ENCODE measurements at places on chromosomes 6 and 20.
A peak's percentile ranks its signal among the peaks of the same experiment; 100 is the strongest.

DNA sequence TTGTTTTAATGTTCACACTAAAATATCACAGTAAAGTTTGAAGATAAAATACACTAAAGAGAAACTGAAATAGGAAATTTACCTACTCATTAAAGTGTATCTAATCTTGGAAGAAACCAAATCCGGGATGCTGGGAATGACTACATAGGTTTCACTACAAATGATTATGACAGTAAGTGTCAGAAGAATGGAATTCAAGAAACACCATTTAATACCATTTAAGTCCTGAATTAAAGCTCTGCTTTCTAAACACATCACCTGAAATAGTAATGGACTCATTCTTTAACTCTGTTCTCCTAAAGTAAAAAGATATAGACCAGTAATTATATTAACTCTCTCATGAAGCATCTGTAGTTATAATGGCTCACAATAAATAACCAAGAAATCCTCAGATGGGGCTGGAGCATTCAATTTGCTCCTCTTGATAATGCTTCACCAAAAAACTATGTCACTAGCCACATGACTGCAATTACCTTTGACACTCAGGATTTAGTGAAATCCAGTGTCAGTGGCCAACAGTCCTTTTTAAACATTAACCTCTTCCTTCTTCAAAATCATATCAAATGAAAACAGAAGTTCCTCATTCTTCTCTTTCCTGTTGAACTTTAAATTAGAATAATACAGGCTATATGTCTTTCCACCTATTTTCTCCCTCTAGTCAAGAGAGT is 41.4 kb downstream of the MAP7 start:
- DNase-seq: peak; percentile 84

DNA sequence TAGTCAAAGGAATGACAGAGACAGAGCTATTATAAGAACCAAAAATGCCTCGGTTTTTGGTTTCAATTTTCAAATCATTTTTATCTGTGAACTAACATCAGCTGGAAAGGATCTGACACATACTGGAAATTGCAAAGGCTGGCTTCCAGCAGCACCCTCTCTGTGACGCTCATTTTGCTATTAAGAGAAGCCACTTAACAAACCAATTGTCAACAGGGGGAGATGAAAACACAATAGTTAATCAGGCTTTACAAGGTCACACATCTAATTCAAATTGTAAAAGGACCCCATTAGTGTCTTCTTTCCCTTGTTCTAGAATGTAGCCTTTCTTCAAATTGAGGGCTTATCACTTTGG is 160.5 kb downstream of the TFAP2B start:
- DNase-seq: no peak

DNA sequence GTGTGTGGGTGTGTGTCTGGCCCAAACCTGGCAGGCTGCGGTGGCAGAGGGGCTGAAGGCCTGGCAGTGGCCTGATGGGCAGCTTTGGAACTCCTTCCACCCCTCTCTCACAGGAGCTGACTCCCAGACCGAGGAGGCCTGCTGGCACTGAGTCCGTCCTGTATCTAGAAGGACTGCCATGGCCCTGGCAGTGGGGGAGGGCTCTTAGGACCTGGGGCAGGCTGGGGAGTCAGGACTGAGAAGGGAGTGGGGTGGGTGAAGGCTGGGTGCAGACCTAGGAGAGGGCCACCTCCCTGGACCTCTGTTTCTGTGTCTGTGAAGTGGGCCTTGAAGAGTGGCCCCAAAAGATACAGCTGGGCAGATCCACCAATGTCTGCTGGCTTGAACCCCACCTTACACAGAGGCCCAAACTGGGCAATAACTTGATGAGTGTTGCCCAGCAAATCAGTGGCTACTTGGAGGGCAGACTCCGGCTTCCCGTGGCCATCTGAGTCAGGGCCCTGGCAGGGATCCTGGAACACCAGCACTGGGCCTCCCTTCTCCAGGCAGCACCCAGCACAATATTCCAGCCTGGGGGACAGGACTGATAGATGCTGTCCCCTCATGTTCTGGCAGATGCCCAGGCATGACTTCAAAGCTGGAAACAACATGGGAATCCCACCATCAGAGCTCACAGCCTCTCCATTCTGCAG is 46.7 kb upstream of the BLCAP start:
- no peak for DNase-seq

DNA sequence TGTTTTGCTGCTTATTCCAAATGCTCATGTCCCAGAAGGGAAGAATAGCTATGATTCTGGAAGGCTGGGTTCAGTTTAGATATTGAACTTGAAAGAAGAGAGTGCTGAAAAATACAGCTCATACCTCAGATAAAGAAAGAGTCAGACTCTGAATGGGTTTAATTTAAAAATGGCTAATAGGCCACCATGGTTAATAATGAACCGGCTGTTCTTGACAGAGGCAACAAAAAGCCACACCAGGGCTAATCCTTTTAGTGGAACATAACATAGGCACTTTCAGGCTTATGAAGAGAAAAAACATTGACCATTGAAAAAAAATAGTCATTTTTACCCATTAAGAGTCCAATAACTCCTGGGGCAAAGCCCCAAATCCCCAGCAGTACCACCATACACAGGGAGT is 59.4 kb downstream of the TNFRSF21 start:
- DNase-seq: no peak

DNA sequence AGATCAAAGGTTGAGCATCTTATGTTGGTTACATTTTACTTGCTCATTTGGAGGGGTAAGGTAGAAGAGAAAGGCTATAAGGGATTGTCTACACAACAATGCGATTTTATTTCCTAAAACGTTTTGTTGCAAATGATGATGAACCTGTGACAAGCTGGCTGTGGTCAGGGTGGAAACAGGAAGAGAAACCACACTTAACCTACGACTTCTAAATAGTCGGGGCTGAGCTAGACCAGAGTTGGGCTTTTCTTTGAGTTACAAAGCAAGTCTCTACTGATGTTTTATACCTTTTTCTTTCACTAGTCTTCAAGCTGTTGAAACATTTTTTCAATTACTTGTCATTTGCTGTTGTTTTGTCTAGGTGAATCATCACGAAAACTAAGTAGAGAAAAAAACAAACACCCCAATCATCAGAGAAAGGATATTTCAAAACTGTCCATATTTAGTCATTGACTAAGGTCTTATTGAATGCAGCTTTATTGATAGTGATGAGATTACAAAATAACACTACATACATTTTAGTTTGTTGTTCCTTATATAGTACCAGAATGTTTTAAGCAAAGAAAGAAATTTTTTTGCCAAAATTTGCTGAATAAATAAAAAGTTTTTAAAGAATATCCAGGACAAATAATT is 18.0 kb downstream of the KLHL31 start:
- DNase-seq: peak; percentile 80

- no peak for DNase-seq
Measured at GRCh38 chr6:2937627-2938003, 33.8 kb downstream of the SERPINB6 start.

- no peak for DNase-seq
Measured at GRCh38 chr6:128443553-128443952, 76.8 kb downstream of the PTPRK start.

DNA sequence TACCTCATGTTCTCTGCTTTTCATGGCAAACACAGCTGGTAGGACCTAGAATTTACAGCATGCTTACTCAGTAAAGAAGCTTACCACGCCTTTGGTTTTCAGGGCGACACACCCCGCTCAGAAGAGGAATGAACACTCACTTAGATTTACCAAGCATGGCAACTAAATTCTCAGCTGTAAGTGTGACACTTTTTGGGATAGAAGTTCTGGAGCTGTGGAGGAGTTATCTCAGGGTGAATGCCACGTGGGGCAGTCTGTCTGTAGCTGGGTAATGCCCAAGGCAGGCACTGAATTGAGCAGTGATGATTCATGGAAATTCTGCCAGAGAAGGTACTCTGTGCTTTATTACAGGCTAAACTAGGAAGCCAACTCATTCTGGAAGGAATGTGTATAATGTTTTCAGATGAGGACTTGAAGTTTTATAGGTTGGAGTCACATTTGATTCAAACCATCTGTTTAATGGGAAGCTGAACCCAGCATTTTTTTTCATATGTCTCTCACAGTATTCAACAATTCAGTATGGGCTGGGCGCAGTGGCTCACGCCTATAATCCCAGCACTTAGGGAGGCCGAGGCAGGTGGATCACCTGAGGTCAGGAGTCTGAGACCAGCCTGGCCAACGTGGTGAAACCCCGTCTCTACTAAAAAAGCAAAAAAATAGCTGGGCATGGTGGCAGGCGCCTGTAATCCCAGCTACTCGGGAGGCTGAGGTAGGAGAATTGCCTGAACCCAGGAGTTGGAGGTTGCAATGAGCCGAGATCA is 3.5 kb upstream of the PRIM2 start:
- no peak for DNase-seq

DNA sequence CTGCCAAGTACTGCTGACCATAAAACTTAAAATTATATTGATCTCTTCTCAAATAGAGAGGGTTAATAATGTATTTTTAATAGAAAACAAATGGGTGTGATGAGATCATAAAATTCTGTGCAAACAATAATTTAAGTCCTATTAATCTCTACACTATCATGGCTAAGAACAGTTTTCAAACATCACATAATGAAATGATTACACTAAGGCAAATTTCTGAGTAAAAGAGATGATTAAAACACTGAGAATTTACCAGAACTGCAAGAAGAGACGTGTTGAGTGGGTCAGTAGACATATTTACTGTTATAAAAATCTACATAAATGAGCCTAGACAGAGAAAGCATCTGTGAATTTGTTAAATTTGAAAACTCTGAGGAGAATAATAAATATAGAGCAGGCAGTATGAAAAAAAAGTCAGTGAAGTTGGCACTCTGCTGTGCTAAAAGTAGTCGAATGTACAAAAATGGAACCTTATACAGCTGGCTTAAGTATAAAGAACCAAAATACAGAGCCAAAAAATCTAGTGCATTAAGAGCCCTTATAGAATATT is 302.6 kb upstream of the MANEA start:
- no peak for DNase-seq

DNA sequence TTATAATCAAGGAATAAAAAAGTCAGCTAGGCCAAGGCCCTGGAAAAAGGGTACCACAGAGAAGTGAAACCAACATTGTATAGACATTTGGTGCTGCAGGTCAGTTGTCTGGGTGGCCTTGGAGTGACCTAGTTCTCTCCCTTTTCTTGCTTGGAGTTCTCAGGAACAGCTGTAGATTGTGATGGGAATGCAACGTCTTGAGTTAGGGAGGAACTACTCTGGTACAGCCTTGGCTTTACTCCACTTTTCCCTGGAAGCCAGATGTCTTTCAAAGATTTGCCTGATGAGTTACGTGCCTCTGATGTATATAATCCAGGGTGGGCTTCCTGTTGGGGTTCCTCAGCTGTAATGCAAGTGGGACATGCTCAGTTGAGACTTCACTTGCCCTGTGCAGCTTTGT is 694.7 kb downstream of the HTR1B start:
- DNase-seq: no peak

DNA sequence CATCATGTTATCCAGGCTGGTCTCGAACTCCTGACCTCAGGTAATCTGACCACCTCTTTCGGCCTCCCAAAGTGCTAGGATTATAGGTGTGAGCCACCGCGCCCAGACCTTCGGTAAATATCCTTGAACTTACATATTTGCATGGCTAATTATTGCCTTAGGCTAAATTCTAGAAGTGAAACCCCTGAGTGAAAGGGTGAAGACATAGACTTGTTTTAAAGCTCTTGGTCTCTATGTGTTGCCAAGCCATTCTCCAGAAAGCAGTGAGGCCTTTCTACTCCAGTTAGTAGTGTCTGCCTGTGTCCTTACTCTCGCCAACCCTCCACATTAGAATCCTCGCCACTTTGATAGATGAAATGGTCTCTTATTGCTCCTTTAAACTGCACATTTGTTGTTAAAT is 2.6 kb upstream of the NOTCH4 start:
- DNase-seq: no peak

GRCh38 chr6:33314943-33315792 is 1.3 kb upstream of the TAPBP start:
- no peak for DNase-seq

- peak; percentile 76 for DNase-seq
Measured at GRCh38 chr6:89079511-89080234, 878 bp upstream of the PNRC1 start.

- DNase-seq: peak; percentile 34
Measured at GRCh38 chr6:52089758-52090348, 2.4 kb upstream of the PKHD1 start.

DNA sequence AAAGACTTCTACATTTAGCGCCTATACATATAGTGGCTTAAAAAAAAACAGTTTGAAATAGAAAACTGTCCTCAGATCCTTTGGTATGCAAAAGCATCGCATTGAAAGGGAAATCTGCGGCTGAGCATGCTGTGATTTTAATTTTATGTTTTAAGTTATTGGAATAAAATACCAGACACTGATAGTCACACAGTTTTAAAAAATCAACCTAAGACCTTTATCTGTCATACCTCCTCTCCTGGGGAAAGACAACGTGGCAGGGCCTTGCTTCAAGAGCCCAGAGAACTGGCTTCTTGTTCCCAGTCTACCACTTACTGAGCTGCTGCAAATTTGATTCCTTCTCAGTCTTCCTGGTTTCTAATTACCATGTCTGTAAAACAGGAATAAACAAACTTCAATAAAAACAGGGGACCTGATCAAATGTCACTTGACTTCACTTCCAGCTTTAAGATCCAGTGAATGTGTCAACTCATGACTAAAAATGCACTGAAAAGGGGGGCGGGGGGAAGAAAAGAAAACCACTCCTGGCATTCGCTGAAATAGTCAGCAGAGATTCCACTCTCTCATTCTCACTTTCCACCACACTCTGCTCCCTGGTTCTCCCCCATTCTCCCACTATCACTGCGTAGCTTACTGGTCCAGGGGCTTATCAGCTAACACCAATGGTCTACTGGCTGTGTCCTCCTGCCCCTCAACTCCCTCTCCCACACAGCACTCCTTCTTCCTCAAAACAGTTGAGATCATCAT is 494.7 kb upstream of the MARCKS start:
- DNase-seq: no peak

DNA sequence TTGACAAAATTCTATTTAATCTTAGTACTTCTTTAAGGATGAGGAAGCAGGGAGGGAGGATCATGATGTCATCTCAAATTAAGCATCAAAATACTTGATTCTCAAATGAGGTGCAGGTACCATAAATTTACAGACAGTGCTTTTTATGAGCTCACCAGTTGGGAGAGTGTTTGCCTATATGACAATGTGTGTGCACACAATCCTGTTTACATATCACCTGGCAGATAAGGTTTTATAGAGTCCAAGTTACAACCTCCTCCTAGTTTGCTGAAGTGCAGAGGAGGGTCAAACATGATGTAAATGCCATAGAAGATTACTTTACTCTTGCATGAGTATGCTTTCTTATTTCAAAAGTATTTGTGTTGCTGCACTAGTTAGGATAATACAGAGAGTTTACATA is 6.4 kb downstream of the ATXN1 start:
- DNase-seq: no peak

DNA sequence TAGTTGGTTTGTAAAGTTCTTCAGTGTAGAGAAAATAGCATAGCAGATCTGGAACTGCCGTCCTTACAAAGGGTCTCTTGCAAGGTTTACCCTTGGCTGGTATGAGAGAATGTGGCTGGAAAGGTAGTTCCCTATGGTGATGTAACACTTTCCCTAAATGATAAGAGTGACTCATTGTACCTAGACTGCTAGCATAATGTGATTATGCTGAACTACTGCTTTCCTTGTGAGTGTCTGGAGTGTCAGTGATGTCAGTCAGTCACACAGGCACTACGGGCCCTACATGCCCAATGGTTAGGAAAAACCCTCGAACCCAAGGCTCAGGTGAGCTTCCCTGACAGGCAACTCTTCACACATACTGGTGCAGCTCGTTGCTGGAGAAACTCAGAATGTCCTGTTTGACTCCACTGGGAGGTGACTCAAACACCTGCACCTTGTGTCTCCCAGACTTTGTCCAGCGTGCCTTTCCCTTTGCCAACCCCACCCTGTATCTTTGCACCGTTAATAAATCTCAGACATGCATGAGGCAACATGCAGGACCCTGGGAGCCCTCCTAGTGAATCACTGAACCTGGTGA is 28.4 kb upstream of the LY86 start:
- no peak for DNase-seq

All from common myeloid progenitor, CD34-positive (primary cell).